NCI-H1105 treated with DMSO at 0.1 percent for 48 hours (cell line): ENCODE measurements at places on chromosomes 1 and 21.

DNA sequence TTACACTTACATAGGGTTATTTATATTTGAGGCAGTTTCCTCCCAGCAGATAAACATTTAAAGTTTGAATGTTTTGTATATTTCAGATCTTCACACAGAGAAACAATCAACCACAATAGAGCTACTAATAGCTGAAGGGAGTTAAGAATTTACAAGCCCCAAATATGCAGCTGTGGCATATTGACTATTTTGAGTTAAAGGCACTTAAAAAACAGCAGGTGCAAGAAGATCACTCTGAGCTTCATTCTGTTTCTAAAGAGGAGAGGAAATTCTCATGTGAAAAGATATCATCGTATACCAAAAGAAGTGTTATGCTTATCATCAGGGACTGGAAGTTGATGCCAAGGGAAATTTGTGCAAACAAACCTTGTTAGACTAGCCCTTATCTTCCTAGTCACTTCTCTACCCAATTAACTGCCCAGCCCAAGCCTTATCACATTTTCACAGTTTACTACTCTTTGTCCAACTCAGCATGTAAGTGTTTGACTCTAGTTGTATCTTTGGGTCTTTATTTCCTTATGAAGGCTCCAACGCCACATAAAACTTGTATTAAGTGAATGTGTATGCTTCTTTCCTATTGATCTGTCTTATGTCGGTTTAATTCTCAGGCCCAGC lies 66.3 kb upstream of the COG2 start:
- DNase-seq: no peak

GRCh38 chr1:17770983-17771382 lies 15.8 kb downstream of the ACTL8 start:
- no peak for DNase-seq

DNA sequence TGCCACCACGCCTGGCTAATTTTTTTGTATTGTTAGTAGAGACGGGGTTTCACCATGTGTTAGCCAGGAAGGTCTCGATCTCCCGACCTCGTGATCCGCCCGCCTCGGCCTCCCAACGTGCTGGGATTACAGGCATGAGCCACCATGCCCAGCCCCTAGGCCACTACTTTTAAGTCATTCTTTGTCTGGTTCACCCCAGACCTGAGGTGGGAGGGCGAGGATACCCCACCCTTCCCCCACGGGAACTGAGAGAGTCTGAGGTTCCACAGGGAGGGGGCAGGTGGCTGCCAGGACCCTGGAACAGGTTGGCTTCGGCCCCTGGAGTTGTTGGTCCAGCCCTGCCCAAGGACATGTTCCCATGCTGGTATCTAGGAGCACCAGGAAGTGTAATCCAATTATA lies 7.7 kb upstream of the SDC3 start:
- DNase-seq: no peak

DNA sequence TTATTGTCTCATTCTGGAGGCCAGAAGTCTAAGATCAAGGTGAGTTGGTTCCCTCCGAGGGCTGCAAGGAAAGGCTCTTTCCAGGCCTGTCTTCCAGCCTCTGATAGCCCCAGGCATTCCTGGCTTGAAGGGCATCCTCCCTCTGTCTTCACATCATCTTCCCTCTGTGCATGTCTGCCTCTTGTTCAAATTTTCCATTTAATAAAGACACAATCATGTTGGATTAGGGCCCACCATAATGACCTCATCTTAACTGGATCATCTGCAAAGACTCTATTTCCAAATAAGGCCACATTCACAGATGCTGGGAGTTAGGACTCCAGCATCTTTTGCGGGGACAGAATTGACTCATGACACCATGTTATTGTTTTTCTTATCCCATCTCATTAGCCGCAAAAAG lies 24.5 kb downstream of the HUNK start:
- no peak for DNase-seq

DNA sequence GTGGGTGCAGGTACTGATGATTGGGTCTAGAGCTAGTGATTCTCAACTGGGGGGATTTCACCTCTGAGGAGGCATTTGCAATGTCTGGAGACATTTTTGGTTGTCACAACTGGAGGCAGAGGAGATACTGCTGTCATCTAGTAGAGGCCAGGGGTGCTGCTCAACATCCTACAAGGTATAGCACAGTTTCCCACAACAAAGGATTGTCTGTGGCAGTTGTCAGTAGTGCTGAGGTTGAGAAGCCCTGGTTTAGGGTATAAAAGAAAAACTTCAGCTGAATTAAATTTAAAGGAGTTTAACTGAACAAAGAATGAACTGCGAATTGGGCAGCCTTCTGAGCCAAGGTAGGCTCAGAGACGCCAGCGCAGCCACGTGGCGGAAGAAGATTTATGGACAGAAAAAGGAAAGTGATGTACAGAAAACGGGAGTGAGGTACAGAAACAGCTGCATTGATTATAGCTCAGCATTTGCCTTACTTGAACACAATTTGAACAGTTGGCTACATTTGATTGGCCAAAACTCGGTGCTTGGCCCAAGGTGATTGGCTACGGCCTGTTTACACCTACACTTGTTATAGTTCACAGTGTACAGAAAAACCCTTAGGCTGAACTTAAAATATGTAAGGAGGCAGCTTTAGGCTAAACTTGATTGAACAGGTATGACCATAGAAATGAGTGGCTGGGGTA lies 40.4 kb downstream of the MPZL1 start:
- DNase-seq: no peak

DNA sequence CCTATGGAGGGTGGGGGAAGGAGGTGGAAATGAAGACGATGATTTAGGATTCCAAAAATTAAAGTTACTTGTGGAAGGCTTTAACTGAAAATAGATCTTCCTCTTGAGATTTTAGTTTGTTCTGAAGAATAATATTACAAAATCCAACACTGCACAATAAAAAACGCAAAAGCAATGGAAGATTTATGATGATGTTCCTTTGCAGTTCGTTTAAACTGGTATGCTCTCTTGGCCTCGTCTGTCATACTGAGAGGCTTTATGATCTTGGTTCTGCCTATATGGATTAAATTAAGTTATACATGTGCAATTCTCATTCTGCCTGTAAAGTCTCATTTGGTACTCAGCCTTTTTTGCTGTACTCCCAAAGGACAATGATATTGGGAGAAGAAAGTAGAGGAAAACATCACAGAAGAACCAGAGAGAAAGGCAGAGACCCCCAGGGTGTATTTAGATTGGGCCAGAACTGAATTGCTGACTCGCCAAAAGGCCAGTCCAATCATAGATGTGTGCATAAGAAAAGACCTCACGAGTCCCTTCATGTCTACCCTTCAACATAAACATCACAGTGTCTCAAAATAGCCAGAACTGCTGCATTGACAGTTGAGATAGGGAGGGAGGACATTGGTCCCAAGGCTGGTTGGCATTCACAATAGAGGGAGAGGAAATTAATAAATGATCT lies 188.6 kb downstream of the GREM2 start:
- DNase-seq: no peak

- no peak for DNase-seq
Measured at GRCh38 chr1:235943581-235944114, 76.9 kb upstream of the LYST start.

- DNase-seq: no peak
Measured at GRCh38 chr1:18927082-18927653, 24.8 kb upstream of the ALDH4A1 start.

DNA sequence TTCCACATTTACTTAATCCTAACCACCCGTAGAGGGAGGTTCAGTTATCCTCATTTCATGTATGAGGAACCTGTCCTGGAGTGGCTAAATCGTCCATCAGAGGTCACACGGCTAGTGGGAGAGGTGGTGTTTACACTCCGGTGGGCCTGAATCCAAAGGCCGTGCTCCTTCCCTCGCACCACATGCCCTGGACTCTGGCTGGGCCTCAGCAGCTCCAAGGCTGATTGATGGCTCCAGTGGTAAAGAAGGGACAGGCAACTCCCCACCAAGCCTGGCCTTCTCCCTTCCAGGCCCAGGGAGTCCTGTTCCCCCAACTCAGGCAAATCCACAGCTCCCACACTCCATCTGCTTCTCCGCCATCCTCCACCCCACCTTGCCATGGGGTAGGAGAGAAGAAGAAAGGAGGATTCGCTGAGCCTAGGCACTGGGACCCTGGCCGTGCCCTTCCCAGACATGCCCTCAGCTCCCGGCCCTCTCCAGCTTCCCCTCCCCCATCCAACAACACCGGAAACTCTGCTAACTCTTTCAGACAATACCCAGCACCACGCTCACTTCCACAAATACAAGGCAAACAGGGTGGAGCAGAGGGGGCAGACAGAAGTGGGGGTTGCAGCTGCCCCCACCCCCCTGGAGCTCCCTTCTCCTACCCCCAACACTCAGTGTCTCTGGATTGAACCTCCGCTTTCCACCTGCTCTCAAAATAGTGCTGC lies 10.9 kb downstream of the ARHGEF2 start:
- DNase-seq: no peak

GRCh38 chr1:115682792-115683191 lies 41.0 kb downstream of the VANGL1 start:
- no peak for DNase-seq

GRCh38 chr1:222697826-222698225 lies 14.5 kb downstream of the AIDA start:
- DNase-seq: no peak

DNA sequence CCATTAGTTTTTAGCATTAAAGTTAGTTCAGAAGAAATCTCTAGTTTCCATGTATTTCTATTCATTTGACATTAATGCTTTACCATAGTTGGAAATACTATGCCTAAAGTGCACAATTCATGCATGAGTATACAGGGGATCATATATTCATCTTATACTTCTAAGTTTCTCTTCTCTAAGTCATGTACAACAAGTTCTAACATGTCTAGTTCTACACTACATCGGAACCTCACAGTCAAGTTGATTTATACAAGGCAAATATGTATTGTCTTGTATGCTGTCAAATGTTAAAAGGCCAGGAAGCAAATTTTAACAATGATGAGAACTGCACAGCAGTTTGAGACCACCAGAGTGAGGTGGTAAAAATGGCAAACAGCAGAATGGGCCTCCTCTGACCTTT lies 22.9 kb upstream of the MOB3C start:
- DNase-seq: no peak

DNA sequence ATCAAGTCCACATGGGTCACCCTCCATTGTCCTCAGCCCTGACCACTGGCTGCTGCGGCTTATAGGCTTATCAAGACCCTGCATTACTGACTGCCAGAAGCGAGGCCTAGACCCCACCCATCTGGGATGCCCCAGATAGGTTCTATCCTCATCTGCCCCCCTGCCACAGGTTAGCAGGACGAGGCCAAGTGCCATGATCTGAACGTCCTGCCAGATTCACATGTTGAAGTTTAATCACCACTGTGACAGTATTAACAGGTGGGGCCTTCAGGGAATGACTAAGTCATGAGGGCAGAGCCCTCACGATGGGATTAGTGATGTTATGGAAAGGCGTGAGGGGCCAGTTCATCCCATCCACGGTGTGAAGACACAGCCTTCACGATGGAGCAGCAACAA lies 6.2 kb upstream of the CPLANE2 start:
- DNase-seq: no peak

GRCh38 chr21:44870748-44871495 lies 2.6 kb downstream of the PTTG1IP start:
- no peak for DNase-seq

DNA sequence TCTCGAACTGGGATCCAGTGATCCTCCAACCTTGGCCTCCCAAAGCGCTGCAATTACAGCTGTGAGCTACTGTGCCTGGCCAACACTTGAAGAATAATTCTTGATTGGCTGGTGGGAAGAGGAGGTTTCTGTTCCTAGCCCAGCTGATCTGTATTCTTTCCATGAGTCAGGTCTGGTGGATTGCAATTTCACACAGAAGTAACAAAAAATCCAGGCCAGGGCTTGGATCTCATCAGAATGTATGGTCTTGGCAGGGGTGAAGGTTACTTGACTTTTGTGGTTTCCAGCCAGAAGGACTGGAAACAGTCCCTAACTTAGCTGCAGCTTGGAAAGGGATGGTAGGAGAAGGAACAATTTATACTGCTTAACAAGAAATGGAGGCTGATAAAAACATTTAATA lies 5.1 kb upstream of the HP1BP3 start:
- no peak for DNase-seq

DNA sequence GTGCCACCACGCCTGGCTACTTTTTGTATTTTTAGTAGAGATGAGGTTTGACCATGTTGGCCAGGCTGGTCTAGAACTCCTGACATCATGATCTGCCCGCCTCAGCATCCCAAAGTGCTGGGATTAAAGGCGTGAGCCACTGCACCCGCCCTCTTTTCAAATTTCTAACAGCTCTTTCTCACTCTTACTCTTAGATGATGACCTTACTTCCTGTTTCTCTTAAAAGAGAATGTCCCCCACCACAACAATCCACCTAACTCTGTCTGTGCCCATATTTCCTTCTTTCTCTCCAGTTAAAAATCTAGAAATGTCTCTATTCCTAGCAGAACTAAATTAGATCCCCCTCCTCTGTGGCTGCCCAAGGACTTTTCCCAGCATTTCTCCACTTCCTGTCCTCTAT lies 46.6 kb upstream of the RGS2 start:
- DNase-seq: no peak

DNA sequence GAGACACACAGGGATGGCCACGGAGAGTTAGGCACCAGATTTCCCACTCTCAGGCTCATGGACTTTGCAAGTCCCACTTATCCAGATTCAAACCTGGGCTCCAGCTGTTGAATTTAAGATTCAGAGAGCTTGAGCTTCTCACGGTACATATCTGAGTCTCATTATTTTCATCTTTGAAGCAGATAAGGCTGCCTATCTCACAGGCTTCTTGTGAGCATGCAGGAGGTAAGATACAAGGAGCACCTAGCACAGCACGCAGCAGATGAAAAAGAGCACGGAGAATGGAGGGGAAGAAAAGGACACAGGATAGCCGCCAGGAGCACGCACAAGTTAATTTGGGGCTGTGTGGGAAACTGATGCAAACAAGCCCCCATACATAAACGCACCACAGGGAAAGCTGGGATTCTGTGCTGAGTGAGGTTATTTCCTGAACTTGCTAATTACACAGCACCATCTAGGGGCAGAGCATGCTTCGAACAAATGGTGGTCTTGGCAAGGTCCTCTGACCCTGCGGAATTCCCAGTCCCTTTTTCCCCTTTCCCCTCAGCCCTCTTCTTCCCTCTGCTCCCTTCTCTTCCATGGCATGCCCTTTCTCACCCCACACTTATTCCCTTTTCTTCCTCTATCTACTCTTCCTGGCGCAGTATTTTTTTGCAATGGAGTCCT lies 134.7 kb upstream of the VANGL1 start:
- DNase-seq: peak; percentile 49

- no peak for DNase-seq
Measured at GRCh38 chr1:61539720-61540462, 185.1 kb downstream of the TM2D1 start.

GRCh38 chr21:37117204-37117603 lies 44.1 kb downstream of the TTC3 start:
- DNase-seq: no peak

DNA sequence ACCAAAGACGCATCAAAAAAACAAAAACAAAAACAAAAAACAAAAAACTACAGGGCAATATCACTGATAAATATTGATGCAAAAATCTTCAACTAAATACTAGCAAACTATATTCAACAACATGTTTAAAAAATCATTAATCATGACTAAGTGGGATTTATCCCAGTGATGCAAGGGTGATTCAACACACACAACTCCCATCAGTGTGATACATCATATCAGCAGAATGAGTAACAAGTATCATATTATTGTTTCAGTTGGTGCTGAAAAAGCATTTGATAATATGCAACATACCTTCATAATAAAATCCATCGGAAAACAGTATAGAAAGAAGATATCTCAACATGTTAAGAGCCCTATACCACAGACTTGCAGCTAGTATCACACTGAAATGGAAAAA lies 953.0 kb downstream of the AMY1C start:
- no peak for DNase-seq

- no peak for DNase-seq
Measured at GRCh38 chr1:184002071-184002470, 35.5 kb downstream of the COLGALT2 start.

GRCh38 chr1:63710308-63710707 lies 63.5 kb upstream of the ROR1 start:
- DNase-seq: no peak
